PC-3 (cell line): ENCODE measurements at places on chromosomes 5 and 9. TPM values are rescaled to one million over a fixed set of nuclear protein-coding genes. Genes with fewer than 3 reads are reported as not detected.

GRCh38 chr5:103523319-103523718 is 39.3 kb downstream of the NUDT12 start:
- no peak overlapping the region for H3K4me3 ChIP-seq
- no peaks in the 10 kb centered on the region for H3K36me3 ChIP-seq
- peak; percentile 82 for DNase-seq

- no peak overlapping the region for H3K4me3 ChIP-seq
Observed at GRCh38 chr9:104238668-104239067, 144.6 kb downstream of the SMC2 start.

DNA sequence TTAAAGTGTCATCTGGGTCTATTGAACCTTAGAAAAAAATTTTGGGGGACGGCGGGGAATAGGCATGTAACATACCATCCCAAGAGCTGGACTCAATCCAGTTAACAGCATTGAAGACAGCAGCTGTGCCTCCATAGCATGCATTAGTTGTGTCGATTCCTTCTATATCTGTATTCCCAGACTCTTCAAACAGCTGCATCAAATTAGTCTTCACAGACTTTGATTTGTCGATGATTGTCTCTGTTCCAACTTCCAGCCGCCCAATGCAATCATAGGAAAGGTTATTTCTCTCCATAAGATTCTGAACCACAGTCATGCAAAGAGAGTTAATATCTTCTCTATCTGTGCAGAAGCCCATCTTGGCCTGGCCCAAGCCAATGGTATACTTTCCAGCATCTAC is 14.8 kb downstream of the HMGCS1 start:
- H3K27me3 ChIP-seq: no peaks in the 10 kb centered on the region
- DNase-seq: no peak
- peaks cover 72% of the 10 kb centered on the region for H3K36me3 ChIP-seq
- peaks cover 19% of the 10 kb centered on the region for H3K4me1 ChIP-seq
- H3K27ac ChIP-seq: no peak overlapping the region
- no peak overlapping the region for H3K4me3 ChIP-seq

DNA sequence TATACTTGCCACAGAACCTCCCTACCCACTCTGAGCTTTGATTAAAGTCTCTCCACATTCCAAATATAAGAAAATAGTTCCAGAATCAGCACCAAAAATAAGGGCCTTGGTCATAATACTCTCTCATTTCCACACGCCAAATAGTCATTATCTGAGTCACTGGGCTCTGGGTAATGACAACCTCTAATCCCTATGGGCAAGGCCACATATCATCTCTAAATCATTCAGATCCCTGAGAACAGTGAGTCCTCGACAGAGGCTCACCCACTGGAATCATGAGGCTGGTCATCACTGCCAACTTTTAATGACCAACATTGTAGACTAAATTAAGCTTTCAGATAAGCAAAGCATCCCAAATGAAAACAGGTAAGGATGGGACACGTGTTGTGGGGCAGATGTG is 28.1 kb downstream of the FAM114A2 start:
- DNase-seq: no peak
- no peak overlapping the region for H3K4me3 ChIP-seq

- H3K36me3 ChIP-seq: no peaks in the 10 kb centered on the region
- H3K4me1 ChIP-seq: no peaks in the 10 kb centered on the region
- no peak overlapping the region for H3K27ac ChIP-seq
- H3K27me3 ChIP-seq: no peaks in the 10 kb centered on the region
Observed at GRCh38 chr9:100595391-100596199, 17.7 kb downstream of the CAVIN4 start.

GRCh38 chr5:145723516-145723915 is 111.6 kb downstream of the PRELID2 start:
- no peaks in the 10 kb centered on the region for H3K36me3 ChIP-seq
- no peaks in the 10 kb centered on the region for H3K4me1 ChIP-seq
- DNase-seq: no peak
- H3K27me3 ChIP-seq: no peaks in the 10 kb centered on the region
- no peak overlapping the region for H3K27ac ChIP-seq

GRCh38 chr9:2936221-2936620 is 92.3 kb upstream of the PUM3 start:
- H3K4me1 ChIP-seq: no peaks in the 10 kb centered on the region
- no peak for DNase-seq
- no peak overlapping the region for H3K27ac ChIP-seq
- H3K27me3 ChIP-seq: peaks cover 26% of the 10 kb centered on the region
- H3K4me3 ChIP-seq: no peak overlapping the region

DNA sequence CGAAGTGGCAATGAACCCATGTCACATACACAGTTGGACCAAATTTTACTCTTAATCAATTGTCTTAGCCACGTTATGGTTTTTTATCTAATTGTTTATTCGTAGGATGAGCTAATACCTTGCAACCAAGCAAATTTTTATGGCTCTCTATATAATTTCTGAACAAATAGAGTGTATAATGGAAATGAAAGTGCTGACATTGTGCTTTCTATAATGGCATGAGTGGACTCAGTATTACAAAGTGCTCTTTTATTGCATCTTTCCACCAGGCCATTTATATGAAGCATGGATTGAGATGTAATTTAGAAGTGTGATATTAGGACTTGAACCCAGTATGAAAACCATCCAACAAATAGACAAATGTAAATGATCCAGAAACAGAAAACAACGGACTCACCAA is 1096.0 kb downstream of the DTWD2 start:
- no peak overlapping the region for H3K27ac ChIP-seq
- H3K4me3 ChIP-seq: no peak overlapping the region
- H3K27me3 ChIP-seq: no peaks in the 10 kb centered on the region

Gene EGFLAM
- not detected in 2 replicates for total RNA-seq
